ENCODE measurements at places on chromosomes 1 and 21.

DNA sequence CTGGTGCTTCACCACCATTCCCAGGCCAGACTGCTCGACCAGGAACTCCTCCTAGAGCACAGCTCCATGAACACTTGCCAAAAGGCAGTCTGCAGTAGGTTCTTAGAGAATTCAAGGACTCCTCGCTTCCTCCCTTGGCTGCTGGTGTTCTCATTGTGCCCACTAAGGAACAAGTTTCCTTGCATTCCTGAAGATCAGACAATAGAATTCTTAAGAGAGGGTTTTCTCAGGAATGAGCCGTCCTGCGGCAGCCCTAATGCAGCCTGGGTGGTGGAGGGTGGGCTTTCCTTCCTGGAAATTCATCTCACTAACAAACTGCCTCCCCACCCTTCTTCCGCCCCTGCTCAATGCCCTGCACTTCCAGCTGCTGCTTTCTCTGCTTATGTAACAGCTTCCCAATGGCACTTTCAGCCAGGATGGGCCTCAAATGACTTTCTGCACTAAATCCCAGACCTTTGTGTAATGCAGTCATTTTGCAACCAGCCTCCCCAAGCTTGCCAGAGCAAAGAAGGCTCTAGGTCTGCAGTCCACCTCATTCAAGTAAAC, 287.9 kb downstream of the PLPP3 start:
- peak; percentile 59 for DNase-seq

GRCh38 chr1:26530410-26530894, 891 bp downstream of the RPS6KA1 start:
- DNase-seq, result no peak

GRCh38 chr1:3345792-3346191, 108.7 kb upstream of the ARHGEF16 start:
- no peak for DNase-seq

GRCh38 chr1:37947364-37947763, 511 bp upstream of the INPP5B start:
- no peak for DNase-seq

GRCh38 chr1:219126377-219126776, 47.3 kb upstream of the LYPLAL1 start:
- no peak for DNase-seq

DNA sequence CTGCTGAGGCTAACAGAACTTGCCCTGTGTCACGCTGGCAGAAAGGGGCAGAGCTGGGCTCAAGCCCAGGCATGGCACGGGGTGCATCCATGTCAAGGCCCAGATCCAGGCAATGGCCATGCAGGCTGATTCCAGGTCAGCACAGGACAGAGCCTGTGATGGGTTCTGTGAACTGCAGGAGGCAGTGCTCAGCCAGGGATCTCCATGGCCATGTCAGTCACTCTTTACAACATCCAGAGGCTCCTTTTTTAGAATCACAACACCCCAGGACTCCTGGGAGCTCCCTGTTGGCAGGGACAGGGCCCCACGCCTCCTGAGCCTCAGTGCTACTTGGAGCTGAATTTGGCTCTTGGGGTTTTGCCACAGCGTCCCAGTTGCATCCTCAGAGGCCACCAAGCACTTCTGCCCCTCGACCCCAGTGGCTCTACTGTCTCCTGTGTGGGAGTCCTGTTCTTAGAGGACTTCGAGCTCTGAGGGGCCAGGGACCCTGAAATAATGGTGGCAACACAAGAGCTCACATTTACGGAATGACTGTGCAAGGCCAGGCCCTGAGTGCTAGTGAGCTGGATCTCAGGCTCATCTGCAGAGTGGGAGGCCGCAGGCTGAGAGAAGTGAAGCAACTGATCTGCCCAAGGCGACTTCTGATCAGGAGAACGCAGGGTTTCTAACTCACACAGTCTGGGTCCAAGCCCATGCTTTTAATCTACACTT, 211.5 kb downstream of the TRABD2B start:
- DNase-seq, result no peak

GRCh38 chr1:246270236-246270635, 236.8 kb downstream of the SMYD3 start:
- no peak for DNase-seq

DNA sequence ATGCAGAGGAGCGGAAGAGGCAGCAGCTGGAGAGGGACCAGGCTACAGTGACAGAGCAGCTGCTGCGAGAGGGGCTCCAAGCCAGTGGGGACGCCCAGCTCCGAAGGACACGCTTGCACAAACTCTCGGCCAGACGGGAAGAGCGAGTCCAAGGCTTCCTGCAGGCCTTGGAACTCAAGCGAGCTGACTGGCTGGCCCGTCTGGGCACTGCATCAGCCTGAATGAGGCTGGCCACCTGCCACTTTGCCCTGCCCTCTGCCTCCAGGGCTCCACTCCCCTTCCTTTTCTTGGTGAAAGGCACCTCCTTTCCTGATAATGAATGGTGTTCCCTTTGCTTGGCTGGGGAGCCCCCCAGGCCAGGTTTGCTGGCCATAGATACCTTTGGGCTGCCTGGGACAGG, 3.3 kb upstream of the HMGN2 start:
- no peak for DNase-seq

- no peak for DNase-seq
Measured at GRCh38 chr1:158203693-158204457, 23.2 kb downstream of the CD1D start.

- no peak for DNase-seq
Measured at GRCh38 chr1:248416226-248416625, 13.4 kb downstream of the OR2T1 start.

DNA sequence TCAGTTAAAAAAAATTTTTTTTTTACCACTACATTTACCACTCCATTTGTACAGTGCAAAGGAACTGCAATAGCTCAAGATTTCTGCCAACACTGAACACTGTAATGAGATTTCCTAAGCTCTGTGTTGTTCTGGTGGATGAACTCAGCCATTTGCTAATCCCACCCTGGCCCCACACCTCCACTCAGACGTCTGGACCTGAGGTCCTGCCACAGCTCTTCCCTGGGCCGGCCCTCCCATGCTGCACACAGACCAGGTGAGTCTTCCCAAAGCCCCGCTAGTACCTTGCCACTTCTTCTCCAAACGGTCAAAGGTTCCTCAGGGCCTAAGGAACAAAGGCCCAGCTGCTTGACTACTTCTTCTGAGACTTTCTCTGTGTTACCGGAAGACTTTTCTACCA, 56.4 kb downstream of the SLC45A1 start:
- no peak for DNase-seq

DNA sequence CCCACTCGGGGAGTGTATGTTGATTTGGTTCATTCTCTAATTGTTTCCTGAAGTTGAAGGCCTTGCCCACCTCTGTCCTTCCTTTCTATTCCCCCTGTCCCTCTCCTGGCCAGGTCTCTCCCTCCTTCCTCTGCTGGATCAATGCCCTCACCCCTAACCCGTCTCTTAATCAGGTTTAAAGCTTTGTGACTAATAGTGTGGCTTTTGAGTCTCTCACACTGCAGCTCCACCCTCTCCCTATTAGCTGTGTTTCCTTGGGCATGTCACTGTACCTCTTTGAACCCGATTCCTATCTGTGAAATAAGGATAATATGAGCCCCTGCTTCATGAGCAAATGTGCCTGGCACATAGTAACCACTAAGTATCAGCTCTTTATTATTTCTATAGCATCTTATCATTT, 20.5 kb downstream of the AHDC1 start:
- DNase-seq, result no peak

- no peak for DNase-seq
Measured at GRCh38 chr21:42312626-42313104, 2.5 kb downstream of the TFF3 start.

DNA sequence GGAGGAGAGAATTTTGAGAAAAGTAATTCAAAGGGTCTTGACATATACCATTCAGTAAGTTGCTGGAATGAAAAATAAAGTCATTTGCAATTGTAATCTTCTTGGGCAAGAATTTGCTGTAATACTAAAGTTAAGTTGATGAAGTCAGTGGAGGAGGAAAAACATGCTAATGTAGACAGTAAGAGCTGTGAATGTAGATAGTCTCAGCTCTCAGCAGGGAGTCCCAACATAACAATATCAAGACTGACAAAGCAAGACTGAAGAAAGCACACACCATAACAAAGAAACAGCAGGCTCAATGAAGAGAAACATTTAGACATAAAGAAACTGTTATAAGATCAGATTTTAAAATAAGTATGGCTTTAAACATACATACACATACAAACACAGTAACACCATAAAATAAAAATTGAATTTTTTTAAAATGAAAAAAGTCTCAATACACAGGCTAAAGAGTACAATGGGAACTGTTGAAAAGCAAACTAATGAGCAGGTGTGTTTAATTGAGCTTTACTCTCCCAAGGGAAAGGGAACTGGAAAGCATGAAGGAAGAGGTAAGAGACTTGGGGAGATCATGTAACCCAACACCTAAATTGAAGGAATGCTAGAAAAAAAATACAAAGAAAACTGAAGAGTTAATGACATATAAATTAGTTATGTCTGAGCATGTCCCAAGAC, 336.3 kb upstream of the NCAM2 start:
- no peak for DNase-seq

DNA sequence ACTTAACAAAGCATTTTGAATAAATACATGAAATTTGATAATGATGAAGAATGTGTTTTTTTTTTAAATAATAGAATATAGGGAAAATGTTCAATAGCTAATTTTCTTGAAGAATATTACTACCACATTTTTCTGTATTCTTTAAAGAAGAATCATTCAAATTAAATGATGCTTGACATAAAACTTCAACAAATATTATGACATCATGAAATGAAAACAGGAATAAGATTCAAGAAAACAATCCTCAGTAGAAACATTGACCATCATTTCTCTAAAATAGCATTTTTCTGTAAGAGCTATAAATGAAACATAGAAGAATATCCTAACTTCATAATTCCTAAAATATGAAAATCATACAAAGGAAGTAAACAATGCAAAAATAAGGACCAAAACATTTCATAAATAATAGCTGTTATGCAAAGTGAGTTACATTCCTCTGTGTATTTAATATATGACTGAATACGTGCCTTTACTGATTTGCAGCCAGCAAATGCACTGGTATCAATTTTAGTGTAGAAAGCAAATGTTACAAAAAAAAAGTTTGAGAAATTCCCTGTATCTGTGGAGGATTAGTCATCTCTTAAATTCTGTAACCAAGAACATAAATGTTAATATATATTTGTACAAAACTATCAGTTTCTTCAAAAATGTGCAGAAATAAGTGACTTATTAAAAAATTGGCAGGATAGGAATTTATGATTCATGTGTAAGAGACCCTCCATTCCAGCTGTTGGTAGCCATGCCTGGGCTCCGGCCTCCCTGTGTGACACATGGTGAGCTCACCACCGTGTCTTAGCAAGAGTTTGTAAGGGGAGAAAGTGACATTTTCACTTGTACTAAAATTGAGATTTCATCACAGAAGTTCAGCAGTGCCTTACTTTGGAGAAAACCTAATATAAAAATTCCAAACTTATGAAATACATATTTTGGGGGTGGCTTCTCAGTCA, 15.0 kb upstream of the PTPN14 start:
- DNase-seq, result no peak

DNA sequence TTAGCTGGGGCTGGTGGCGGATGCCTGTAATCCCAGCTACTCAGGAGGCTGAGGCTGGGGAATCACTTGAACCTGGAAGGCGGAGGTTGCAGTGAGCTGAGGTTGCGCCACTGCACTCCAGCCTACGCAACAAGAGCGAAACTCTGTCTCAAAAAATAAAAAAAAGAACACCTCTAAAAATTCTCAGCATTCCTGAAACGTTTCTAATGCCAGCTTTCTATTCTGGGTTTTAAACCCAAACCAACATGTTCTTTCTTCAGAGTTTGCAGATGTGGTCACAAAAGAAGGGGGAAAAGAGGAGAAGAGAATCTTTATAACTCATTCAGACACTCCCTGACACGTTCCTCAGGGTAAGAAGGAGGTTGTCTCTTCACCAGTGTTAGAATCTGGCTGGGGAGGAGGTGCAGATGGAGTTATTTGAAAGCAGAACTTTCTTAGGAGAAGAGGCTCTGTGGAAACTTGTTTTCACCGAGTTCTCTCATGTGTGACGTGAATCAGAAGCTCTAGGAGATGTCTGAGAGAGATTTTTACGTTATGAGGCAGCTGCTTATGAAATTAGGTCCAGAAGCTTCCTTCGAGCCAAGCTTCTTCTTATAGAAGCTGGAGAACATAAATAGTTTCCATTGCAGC, 17.8 kb upstream of the CNR2 start:
- no peak for DNase-seq
